Neural crest cell (in vitro differentiated cells): ENCODE measurements at places on chromosomes 11 and 22. TPM values are rescaled to one million over a fixed set of nuclear protein-coding genes. Genes with fewer than 3 reads are reported as not detected.

DNA sequence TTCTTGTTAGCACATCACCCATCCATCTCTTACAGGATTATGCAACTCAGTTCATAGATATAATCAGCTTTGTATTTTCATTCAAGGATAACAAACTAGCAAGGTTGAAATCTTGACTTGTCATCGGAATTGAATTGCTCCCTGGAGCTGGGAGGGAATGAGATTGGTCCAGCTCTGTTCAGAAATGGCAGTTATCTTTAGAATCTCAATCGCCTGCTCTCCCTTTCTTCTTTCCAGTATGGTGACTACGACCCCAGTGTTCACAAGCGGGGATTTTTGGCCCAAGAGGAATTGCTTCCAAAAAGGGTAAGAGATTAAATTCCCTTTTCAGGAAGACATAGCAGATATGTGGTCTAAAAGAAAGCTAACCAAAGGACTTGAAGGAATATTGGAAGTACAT lies 51.0 kb downstream of the NF2 start:
- no peak for DNase-seq
- H3K27ac ChIP-seq: no peak overlapping the region
- H3K27me3 ChIP-seq: no peaks in the 10 kb centered on the region
- H3K4me3 ChIP-seq: no peak overlapping the region

GRCh38 chr22:47277531-47277930 lies 515.1 kb downstream of the TBC1D22A start:
- no peak overlapping the region for H3K27ac ChIP-seq
- H3K27me3 ChIP-seq: peaks cover 38% of the 10 kb centered on the region
- peaks cover 4% of the 10 kb centered on the region for H3K36me3 ChIP-seq
- H3K4me1 ChIP-seq: no peaks in the 10 kb centered on the region

GRCh38 chr22:36252754-36253522 lies at the start of gene APOL1:
APOL1 (plus strand) TSS chr22:36253133; CDS start chr22:36254956, 1,823 bp downstream.
- no peak for DNase-seq
- H3K4me3 ChIP-seq: no peak within 1 kb of the TSS
- no peak within 1 kb of the TSS for H3K27ac ChIP-seq
- no peaks in the 10 kb centered on the region for H3K27me3 ChIP-seq

- peak; percentile 63 for DNase-seq
- H3K27me3 ChIP-seq: no peaks in the 10 kb centered on the region
- peak within 1 kb of the TSS; percentile 99 for H3K27ac ChIP-seq
These were observed at the start of gene NOX4 for GRCh38 chr11:89490981-89491690. NOX4 (minus strand) TSS chr11:89491375; CDS start chr11:89491246, 129 bp downstream.

- H3K4me3 ChIP-seq: peak overlapping the region; percentile 78
- DNase-seq: no peak
- no peaks in the 10 kb centered on the region for H3K27me3 ChIP-seq
- H3K36me3 ChIP-seq: no peaks in the 10 kb centered on the region
- peaks cover 51% of the 10 kb centered on the region for H3K4me1 ChIP-seq
- peak overlapping the region; percentile 44 for H3K27ac ChIP-seq
These were observed 165.0 kb downstream of the SOX6 start for GRCh38 chr11:16191212-16191867.

GRCh38 chr11:118212781-118213191 lies 12.0 kb downstream of the JAML start:
- H3K27ac ChIP-seq: no peak overlapping the region
- H3K4me1 ChIP-seq: peaks cover 11% of the 10 kb centered on the region
- H3K36me3 ChIP-seq: no peaks in the 10 kb centered on the region
- DNase-seq: no peak

DNA sequence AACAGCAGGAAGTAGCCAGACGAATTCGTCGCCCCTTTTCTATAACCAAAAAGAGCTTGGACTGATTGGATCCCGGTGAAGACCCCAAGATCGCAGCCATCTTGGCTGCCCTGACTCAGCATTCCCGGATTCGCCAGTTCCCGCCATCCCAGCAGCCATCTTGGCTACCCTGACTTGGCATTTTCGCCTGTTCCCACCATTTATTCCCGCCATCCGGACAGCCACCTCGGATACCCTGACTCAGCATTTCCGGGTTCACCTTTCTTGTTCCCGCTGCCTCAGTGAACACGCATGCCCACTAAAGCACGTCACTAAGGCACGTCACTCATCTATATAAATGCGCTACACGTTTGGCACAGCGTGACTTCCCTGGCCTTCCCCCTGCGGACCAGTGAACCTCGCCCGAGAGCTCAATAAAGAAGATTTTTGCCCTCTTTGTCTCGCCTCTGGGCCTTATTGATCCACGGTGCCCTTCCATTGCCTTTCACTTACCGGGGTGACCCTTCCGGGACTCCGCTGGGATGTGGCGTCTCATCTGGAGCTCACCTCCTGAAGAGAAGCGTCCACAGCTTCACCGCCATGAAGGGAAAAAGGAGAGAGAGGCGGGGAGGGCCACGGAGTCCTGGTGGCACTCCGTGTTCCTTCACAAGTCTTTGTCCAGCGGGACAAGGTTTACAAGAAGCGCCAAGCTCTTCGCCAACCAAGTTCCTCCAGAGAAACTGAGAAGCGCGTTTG lies 4.0 kb upstream of the OR56A3 start:
- peaks cover 18% of the 10 kb centered on the region for H3K36me3 ChIP-seq
- no peak overlapping the region for H3K4me3 ChIP-seq
- DNase-seq: no peak
- no peaks in the 10 kb centered on the region for H3K4me1 ChIP-seq
- H3K27ac ChIP-seq: no peak overlapping the region

DNA sequence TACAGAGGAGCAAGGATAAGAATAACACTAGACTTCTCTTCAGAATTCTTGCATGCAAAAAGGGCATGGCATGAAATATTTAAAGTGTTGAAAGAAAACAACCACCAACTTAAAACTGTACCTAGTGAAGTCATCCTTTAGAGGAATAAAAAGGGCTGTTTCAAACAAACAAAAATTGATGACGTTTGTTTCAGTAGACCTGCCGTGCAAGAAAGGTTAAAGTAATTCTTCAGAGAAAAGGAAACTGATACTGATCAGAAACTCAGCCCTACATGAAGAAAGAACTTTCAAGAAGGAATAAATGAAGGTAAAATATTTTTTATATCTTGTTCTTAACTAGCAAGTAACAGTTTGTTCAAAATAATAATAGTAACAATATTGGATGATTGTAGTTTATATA lies 27.5 kb downstream of the MRGPRX2 start:
- H3K4me3 ChIP-seq: no peak overlapping the region
- H3K27me3 ChIP-seq: peaks cover 73% of the 10 kb centered on the region

DNA sequence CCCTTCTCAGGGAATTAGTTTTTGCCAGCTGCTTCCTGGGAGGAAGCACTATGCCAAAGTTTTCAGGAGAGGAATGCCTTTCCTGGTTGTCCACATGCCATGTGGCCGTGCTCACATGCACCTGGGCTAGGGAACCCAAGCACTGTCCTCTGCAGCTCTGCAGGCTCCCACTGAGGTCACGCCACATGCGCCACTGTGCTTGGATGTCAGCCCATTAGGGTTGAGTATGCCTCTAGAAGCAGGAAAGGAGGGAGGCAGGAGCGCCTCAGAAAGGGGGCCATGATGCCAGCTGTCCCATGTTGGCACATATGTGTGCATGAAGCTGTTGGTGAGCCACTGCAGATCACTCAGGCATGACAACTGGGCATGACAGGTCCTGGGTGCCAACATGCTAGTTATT lies 81.6 kb upstream of the SUSD2 start:
- DNase-seq: no peak
- H3K4me3 ChIP-seq: no peak overlapping the region
- H3K4me1 ChIP-seq: peaks cover 18% of the 10 kb centered on the region
- H3K36me3 ChIP-seq: no peaks in the 10 kb centered on the region

The APOA4 gene
- not detected in 2 replicates for total RNA-seq

The MS4A3 gene
- not detected in 2 replicates for total RNA-seq

The SHISAL1 gene
- total RNA-seq: 4.2 and 4.3 TPM in 2 replicates
